Activated T-helper 2 cell treated with anti-CD3 and anti-CD28 coated beads, Interferon-gamma antibody, Interleukin-2, Interleukin-4, amounts not matched to agents 10 μg/mL and 5 μg/mL and 100 μg/mL, durations not matched to agents 14 hours and 24 hours and 36 hours (primary cell): ENCODE measurements at places on chromosomes 1 and 21.

DNA sequence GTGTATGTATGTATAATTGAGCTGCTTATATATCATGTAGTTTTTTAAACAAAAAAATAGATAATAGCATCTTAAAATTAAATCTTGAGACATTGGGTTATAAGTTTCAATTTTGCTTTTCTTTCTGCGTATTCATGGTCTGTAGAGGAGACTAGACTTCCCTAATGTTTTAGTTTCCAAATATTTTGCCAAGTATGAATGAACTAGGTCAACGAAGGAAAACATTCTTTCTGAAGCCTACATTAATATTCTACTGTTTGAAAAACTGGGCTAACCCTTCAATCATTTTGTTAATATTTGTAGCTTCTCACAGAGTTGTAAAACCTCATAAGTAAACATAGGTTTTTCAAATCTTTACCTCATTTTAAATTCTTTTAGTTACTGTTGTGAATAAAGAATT is 592.7 kb downstream of the USP25 start:
- no peaks in the 10 kb centered on the region for H3K36me3 ChIP-seq
- no peak overlapping the region for H3K27ac ChIP-seq
- H3K4me1 ChIP-seq, result no peaks in the 10 kb centered on the region
- no peaks in the 10 kb centered on the region for H3K27me3 ChIP-seq
- H3K4me3 ChIP-seq, result no peak overlapping the region
- DNase-seq, result no peak

DNA sequence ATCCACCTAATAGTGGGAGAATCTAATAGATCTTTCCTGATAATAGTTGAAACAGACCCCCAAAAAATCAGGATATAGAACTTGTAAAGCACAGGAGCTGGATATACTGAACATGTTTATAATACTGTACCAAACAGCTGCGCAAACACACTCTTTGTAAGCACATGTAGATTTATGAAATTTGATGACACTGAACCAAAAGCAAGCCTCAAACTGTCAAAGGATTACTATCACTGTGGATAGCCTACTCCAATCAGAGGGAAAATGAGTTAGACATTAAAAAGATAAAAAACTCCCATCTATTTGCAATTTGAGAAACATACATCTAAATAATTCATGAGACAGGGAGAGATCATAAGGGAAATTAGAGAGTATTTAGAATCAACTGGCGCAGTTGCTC is 26.1 kb downstream of the RCAN3 start:
- no peaks in the 10 kb centered on the region for H3K27me3 ChIP-seq
- peaks cover 14% of the 10 kb centered on the region for H3K4me1 ChIP-seq
- no peak overlapping the region for H3K4me3 ChIP-seq
- no peak overlapping the region for H3K27ac ChIP-seq
- H3K36me3 ChIP-seq, result peaks cover 45% of the 10 kb centered on the region
- no peak for DNase-seq

DNA sequence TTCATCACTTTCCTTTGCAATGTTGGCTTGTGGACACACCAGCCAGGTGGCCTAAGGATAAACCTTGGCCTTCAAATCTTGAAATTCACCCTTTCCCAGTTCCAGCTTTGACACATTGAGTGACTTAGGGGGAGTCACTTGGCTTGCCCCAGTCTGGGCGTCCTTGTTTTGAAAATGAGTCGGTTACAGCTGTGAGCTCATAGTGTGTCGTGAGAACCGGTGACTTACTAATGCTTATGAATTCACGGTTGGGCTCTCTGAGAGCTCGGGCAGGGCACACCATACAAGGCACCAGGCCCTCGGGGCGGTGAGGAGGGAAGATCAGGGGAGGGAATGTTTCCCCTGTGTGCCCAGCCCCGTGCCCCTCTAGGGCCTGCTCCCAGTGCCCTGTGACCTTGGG is 126.9 kb upstream of the TMPRSS2 start:
- no peak overlapping the region for H3K27ac ChIP-seq
- H3K27me3 ChIP-seq, result peaks cover 6% of the 10 kb centered on the region
- DNase-seq, result no peak
- no peak overlapping the region for H3K4me3 ChIP-seq
- H3K4me1 ChIP-seq, result no peaks in the 10 kb centered on the region
- no peaks in the 10 kb centered on the region for H3K36me3 ChIP-seq

GRCh38 chr1:55216096-55216495 is 932 bp upstream of the USP24 start:
- peaks cover 24% of the 10 kb centered on the region for H3K36me3 ChIP-seq
- no peaks in the 10 kb centered on the region for H3K27me3 ChIP-seq
- DNase-seq, result no peak
- peak overlapping the region; percentile 92 for H3K4me3 ChIP-seq
- peak overlapping the region; percentile 94 for H3K27ac ChIP-seq
- peaks cover 48% of the 10 kb centered on the region for H3K4me1 ChIP-seq

DNA sequence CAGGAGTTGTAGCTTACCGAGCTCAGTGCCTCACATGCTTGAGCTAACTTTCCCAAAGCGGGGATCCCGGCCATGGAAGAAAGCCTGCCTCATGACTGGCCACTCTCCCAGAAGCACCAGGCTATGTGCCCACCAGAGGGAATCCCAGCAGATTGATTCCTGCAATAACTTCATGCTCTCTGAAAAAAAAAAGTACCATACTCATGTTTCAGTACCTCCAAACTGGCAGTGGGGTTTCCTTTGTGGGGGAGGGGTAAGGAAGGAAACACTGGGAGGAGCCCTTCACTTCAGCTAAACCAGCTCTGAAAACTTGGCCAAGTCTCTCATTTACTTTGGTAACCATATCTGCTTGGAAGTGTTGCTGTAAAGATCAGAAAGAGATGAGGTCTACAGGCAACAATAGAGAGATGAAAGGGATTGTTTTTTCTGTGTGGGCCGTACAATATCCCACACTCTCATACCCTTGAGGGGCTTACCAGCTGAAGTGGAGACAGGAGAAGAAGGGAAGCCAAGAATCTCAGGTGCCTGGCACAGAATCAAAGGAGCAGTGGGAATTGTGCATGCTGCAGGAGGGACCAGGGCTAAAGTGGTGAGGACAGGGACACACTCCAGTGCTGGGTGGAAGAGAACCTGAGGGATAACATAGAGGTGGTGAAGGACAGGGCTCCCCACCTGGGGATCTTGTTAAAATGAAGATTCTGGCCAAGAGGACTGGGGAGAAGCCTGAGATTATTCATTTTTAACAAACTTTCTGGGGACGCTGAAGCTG is 42.4 kb upstream of the TACSTD2 start:
- H3K27me3 ChIP-seq, result peaks cover 17% of the 10 kb centered on the region
- H3K36me3 ChIP-seq, result no peaks in the 10 kb centered on the region
- H3K4me1 ChIP-seq, result peaks cover 8% of the 10 kb centered on the region
- H3K4me3 ChIP-seq, result no peak overlapping the region
- H3K27ac ChIP-seq, result no peak overlapping the region
- DNase-seq, result no peak

DNA sequence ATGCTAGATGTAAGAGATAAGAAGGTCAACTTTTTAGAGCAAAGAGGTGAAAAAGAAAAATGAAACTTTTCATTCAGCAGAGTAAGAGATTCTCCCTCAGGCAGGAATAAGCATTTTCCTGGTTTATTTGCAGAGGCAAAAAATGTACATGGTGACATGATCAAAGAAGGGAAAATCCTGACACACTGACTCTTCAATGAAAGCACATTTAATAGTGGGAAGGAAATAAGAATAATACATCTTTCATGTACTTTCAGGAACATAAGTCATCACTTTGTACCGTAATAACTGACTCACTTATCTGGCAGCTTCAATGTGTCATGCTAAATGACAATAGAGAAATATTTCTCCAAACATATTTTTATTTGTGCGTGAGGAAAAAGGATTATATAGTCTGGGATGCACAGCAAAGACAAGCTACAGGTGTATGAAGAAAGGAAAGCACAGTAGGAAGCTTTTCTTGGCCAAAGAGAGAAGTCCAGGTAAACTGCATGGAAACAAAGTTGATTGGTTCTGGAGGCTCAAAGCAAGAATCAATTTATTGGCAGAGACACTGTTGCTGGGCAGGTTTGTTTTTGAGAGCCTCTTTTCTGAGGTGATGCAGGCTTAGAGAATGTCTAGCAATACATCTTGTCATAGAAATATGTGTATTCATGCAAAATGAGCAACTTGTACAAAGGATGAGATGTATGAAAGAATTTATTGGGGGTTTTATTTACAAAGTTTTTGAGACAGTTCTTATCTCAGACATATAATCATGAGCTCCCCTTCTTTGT is 1409.0 kb downstream of the PLA2G4A start:
- no peaks in the 10 kb centered on the region for H3K36me3 ChIP-seq
- DNase-seq, result no peak
- no peaks in the 10 kb centered on the region for H3K27me3 ChIP-seq
- no peaks in the 10 kb centered on the region for H3K4me1 ChIP-seq

- no peak overlapping the region for H3K4me3 ChIP-seq
- no peaks in the 10 kb centered on the region for H3K36me3 ChIP-seq
- H3K27ac ChIP-seq, result no peak overlapping the region
- DNase-seq, result no peak
- H3K4me1 ChIP-seq, result peaks cover 31% of the 10 kb centered on the region
Observed at GRCh38 chr1:92444351-92444750, 42.4 kb downstream of the GFI1 start.

GRCh38 chr1:44036409-44037139 is 5.3 kb upstream of the SLC6A9 start:
- peak; percentile 36 for DNase-seq
- no peak overlapping the region for H3K4me3 ChIP-seq
- H3K27ac ChIP-seq, result no peak overlapping the region
- peaks cover 7% of the 10 kb centered on the region for H3K27me3 ChIP-seq
- H3K4me1 ChIP-seq, result peaks cover 11% of the 10 kb centered on the region
- no peaks in the 10 kb centered on the region for H3K36me3 ChIP-seq

GRCh38 chr1:56123826-56124225 is 455.5 kb downstream of the PLPP3 start:
- no peak overlapping the region for H3K4me3 ChIP-seq
- no peak overlapping the region for H3K27ac ChIP-seq
- DNase-seq, result no peak
- H3K4me1 ChIP-seq, result no peaks in the 10 kb centered on the region

DNA sequence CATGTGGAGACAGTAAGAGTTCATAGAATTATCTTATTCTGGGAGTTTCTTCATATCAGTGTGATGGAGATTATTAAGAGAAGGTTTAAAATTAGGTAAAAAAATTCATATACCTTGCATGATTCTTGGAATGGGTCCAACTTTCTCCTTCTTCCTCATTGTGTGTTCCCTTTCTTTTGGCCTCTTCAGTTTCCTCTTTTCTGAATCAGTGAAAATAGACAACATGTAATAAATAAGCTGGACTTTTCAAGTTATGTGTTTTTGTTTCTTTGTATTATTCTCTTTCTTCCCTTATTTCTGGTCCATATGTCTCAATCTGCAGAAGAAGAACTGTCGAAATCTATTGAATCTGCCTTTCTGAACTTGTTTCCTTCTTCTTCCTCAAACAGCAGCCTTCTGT is 30.5 kb downstream of the C4BPA start:
- H3K4me1 ChIP-seq, result no peaks in the 10 kb centered on the region
- no peak for DNase-seq
- H3K36me3 ChIP-seq, result no peaks in the 10 kb centered on the region
- peaks cover 4% of the 10 kb centered on the region for H3K27me3 ChIP-seq
- H3K27ac ChIP-seq, result no peak overlapping the region

- no peaks in the 10 kb centered on the region for H3K27me3 ChIP-seq
- no peak overlapping the region for H3K4me3 ChIP-seq
- H3K36me3 ChIP-seq, result peaks cover 56% of the 10 kb centered on the region
- H3K27ac ChIP-seq, result no peak overlapping the region
- peaks cover 29% of the 10 kb centered on the region for H3K4me1 ChIP-seq
- no peak for DNase-seq
Observed at GRCh38 chr1:167950569-167950968, 13.7 kb upstream of the MPC2 start.

GRCh38 chr1:205376739-205377138 is 20.0 kb upstream of the KLHDC8A start:
- H3K36me3 ChIP-seq, result no peaks in the 10 kb centered on the region
- no peak overlapping the region for H3K4me3 ChIP-seq
- no peaks in the 10 kb centered on the region for H3K4me1 ChIP-seq
- no peak for DNase-seq
- peaks cover 42% of the 10 kb centered on the region for H3K27me3 ChIP-seq

DNA sequence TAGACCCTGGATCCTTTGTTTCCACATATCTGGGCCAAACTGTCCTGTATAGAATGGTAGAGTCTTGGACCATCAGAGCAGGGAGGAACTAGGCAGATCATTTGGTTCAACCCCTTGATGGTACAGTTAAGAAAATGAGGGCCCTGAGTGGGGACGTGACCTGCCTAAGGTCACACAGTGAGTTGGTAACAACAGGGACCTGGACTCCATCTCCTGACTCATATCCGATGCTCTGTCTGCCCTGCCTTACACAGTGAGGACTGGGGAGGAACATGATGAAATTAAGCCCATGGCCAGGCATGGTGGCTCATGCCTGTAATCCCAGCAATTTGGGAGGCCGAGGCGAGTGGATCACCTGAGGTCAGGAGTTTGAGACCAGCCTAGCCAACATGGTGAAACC is 440.2 kb downstream of the PTPRU start:
- no peak overlapping the region for H3K27ac ChIP-seq
- no peak for DNase-seq
- no peaks in the 10 kb centered on the region for H3K36me3 ChIP-seq
- no peak overlapping the region for H3K4me3 ChIP-seq
- H3K4me1 ChIP-seq, result no peaks in the 10 kb centered on the region

GRCh38 chr1:106222403-106222802 is 834.1 kb upstream of the PRMT6 start:
- H3K4me1 ChIP-seq, result no peaks in the 10 kb centered on the region
- no peak for DNase-seq
- H3K36me3 ChIP-seq, result no peaks in the 10 kb centered on the region
- no peak overlapping the region for H3K27ac ChIP-seq
- H3K4me3 ChIP-seq, result no peak overlapping the region

GRCh38 chr1:54488065-54488750 is 59.8 kb upstream of the ACOT11 start:
- H3K27me3 ChIP-seq, result peaks cover 30% of the 10 kb centered on the region
- H3K27ac ChIP-seq, result peak overlapping the region; percentile 67
- H3K36me3 ChIP-seq, result no peaks in the 10 kb centered on the region
- H3K4me3 ChIP-seq, result peak overlapping the region; percentile 81
- DNase-seq, result peak; percentile 67

DNA sequence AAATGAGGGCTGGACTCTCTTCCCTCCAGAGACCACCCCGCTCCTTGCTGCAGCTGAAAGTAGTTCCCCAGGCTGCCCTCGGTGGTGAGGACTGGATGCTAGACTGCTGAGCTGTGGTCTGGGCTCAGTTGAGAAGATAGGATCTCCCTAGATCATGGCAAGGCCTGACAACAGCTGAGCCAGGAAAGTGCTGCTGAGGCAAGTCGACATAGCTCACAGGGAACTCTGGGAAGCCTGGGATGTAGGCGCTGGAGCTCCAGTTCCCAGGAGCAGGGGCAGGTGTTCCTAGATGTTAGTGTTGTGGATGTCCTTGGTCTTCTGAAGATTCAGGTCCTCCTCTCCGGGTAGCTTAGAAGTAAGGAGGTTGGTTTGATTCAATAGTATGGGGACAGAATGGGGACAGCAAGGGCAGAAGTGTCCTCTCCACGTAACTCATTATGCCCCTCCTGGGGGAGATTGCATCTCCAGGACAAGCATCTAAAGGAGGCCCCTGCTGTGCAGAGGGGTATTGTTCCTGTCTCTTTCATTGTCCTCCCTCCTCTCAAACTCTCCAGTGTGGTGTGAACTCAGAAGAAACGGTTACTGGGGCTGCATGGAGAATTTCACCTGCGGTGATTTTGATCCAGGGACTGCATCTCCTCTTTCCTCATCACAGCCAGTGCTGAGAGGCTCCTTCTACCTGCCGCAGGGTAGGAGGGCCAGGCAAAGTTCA is 3.7 kb downstream of the CYB561D1 start:
- H3K27me3 ChIP-seq, result no peaks in the 10 kb centered on the region
- peaks cover 49% of the 10 kb centered on the region for H3K36me3 ChIP-seq
- no peak for DNase-seq
- H3K4me3 ChIP-seq, result no peak overlapping the region

- no peak for DNase-seq
- no peaks in the 10 kb centered on the region for H3K27me3 ChIP-seq
- peaks cover 46% of the 10 kb centered on the region for H3K4me1 ChIP-seq
- H3K27ac ChIP-seq, result no peak overlapping the region
- H3K4me3 ChIP-seq, result no peak overlapping the region
Observed at GRCh38 chr1:225447650-225448089, 19.8 kb upstream of the LBR start.
